HCT116 (cell line): ENCODE measurements at places on chromosomes 16 and 17. TPM values are rescaled to one million over a fixed set of nuclear protein-coding genes. Genes with fewer than 3 reads are reported as not detected.

HID1 gene
- 43.8 TPM for total RNA-seq

TP53TG3F gene
- not detected for total RNA-seq

DNA sequence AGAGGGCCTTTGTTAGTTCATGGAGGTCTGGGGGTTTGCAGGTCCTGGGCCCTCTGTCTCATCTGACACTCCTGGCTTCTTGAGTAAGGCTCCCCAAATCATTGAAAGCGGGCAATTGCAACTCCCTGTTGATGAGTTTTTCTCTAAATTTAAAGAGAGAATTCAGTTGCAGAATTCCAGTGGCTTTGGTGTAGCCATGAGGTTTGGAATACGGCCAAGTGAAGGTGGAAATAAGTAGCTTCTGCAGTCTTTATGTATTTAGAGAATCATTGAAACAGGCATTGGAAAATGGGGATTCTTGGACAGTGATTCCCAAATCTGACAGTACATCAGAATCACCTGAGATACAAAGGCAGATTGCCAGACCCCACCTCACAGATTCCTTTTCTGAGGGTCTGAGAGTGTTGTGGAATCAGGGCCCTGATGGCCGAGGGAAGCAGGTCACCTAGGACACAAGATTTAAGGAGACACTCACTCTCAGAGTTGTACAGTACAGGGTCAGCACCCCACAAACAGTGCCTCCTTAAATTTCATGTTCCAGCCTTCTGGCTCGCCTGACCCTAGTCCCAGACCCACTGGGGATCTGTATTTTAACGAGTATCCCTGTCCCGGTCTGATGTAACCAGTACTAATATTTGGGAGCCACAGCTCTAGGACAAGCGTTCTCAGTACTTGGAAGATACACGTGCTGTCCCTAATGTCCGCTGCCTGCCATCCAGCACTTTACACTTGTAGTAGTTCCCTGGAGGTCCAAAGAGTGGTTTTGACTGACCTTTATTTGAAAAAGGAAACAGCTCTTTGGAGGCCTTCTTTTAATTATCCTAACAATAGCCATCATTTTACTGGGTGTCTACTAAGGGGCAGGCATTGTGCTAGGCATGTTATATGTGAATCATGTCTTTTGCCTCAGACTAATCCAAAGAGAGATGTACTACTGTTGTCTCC lies 37.8 kb downstream of the YPEL2 start:
- no peak for DNase-seq

GRCh38 chr16:61763991-61764390 lies 272.2 kb downstream of the CDH8 start:
- DNase-seq, result no peak

MT1A gene
- total RNA-seq, result not detected

DNA sequence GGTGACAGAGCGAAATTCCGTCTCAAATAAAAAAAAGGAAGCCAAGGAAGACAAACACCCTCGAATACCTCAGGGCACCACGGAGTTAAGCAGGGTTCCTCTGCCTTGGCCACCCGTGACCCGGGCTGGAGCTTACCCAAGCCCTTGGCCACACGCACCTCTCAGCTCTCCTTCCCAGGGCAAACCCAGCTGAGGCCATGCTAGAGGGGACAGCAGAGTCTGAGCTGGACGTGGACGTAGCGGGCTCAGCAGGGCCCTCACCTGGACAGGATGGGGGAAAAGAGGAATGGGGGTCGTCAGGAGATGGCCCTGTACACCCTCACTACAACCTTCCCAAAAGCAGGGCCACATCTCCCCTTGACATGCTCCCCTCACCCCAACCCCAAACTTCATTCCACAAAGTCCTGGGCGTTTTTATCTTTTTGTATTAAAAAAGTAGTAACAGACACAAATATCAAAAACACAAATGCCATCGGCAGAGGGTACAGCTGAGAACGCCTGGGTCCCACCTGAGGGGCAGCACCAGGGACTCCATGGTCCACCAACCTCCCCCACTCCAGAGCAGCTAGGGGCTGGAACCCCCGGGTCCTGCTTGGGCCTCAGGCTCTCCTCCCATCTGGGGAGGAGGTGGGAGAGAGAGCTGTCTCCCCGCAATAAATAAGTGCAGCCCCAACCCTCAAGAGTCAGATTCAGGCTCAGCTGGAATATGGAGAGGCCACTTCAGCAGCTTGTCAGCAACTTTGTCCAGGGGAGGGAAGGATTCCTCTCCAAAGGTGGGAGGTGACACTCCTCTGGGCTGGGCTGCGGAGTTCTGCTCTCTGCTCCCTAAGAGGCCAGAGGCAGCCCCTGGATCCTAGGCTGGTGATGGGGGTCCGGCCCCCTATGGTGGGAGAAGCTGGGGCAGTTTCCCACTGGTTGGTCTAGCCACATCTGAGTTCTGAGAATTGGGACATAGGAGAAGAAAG lies 11.9 kb downstream of the PER1 start:
- no peak for DNase-seq

GRCh38 chr16:4723071-4723767 lies 10.9 kb downstream of the ANKS3 start:
- no peak for DNase-seq

GRCh38 chr17:50262001-50262794 lies 12.1 kb upstream of the TMEM92 start:
- no peak for DNase-seq

GRCh38 chr17:33769066-33769465 lies 476.0 kb upstream of the ASIC2 start:
- no peak for DNase-seq

SMIM36 gene
- 0.37 TPM for total RNA-seq

- no peak for DNase-seq
These were observed 55.2 kb downstream of the C16orf78 start for GRCh38 chr16:49428808-49429207.

DNA sequence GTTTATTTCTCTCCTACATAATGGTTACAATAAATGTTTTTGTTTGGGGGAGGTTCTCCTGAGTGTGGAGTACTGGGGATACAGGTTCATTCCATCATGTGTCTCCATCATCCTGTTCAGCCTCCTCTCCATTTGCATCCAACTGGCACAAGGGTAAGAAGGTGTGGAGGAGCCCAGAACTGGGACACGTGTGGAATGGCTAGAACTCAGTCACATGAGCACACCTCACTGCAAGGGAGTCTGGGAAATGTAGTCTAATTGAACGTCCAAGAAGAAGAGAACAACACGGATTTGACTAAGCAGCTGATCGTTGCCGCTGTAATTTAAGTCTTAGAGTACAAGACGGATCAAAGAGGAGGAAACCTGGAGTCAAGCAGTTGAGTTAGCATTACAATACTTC lies 6.1 kb downstream of the OR1A1 start:
- DNase-seq, result peak; percentile 31

DNA sequence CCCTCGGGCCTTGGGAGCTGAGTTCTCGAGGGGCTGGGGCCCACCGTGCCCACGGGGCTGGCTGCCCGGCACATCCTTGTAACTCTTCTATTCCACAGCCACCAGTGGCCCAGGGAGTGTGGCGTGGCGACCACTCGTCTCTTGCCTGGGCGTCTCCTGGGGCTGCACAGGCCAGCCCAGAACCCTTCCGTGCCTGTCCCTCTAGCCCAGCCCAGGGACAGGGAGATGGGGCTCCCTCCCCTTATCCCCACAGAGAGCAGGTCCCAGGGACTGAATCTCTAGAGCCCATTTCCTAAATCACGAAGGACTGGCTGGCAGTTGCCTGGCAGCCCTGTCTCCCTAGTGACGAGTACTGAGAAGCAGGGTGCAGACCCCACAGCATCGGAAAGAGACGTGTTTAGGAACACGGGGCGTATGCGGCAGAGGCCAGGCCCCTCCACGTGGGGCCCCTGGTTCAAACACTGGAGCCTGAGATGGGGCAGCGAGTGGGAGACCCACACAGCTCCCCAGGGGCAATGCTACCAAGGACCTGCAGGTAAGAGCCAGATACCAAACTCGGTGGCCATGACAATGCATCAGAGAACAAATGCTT lies 51.0 kb downstream of the TIMM22 start:
- DNase-seq, result no peak

GRCh38 chr16:9824200-9825068 lies 357.8 kb downstream of the GRIN2A start:
- DNase-seq, result no peak

CLDN6 gene
- total RNA-seq, result 0.49 TPM

GRCh38 chr16:12951392-12951791 lies 50.0 kb downstream of the SHISA9 start:
- DNase-seq, result no peak

- DNase-seq, result no peak
These were observed 41.2 kb downstream of the NFATC3 start for GRCh38 chr16:68126395-68126794.

NGFR gene
- total RNA-seq, result 6.1 TPM

- DNase-seq, result peak; percentile 54
These were observed 467.3 kb downstream of the KCNJ2 start for GRCh38 chr17:70636517-70637133.

DNA sequence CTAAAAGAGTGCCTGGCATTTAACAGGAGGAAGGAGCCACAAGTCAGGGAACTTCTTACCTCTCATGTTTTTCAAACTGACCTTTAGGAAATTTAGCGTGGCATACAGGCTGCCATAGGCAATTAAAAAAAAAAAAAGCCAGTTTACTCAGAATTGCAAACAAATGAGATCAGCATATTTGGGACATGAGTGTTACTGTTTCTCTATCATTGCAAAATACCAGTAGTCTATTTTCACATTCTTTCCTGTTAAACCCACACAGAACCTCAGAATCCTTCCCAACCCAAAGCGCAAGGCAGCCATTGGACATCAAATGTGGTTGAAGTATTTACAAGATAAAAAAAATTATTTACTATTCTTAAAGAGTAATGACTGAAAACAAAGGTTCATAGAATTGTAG lies 366.4 kb upstream of the DYNLRB2 start:
- no peak for DNase-seq

SHBG gene
- not detected for total RNA-seq

SDR42E2 gene
- 0.27 TPM for total RNA-seq

DNA sequence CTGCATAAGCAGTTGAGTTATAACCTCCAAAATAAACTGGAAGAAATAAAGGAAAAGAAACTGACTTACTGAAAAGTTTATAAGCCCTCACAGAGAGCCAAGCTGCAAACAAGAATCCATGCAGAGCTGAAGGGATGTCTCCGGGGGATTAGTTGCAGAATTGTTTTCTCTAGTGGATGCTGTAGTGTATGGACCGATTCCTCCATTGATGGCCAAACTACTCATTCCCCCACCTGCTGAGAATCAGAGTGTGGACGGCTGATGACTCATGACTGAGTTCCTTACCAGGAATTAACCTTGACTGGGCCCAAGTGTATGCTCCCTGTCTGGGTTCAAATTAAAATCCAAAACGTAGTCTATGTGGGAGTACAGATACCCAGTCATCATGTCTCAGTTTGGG lies 93.9 kb upstream of the CDH8 start:
- DNase-seq, result no peak

DNA sequence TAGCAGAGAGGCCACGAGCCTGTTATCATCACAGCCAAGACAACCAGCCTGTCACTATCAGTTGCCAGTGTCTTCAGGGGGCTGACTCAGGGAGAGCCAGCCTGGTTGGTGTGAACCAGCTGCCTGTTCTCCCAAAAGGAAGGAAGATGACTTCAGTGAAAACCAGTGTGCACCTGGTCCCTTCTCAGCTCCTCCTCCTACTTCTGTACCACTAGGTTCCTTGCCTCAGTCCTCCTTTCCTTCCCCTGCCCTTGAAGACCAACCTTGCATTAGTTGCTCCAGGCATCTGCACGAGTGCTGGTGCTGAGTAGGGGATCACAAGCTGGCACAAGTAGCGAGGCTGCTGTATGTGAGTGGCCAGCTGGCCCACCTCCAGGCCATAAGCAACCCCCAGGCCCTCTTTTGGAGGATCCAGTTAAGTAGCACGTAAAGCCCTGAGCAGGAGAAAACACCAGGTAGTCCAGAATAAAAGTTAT lies 8.5 kb downstream of the TUBG1 start:
- no peak for DNase-seq

DNA sequence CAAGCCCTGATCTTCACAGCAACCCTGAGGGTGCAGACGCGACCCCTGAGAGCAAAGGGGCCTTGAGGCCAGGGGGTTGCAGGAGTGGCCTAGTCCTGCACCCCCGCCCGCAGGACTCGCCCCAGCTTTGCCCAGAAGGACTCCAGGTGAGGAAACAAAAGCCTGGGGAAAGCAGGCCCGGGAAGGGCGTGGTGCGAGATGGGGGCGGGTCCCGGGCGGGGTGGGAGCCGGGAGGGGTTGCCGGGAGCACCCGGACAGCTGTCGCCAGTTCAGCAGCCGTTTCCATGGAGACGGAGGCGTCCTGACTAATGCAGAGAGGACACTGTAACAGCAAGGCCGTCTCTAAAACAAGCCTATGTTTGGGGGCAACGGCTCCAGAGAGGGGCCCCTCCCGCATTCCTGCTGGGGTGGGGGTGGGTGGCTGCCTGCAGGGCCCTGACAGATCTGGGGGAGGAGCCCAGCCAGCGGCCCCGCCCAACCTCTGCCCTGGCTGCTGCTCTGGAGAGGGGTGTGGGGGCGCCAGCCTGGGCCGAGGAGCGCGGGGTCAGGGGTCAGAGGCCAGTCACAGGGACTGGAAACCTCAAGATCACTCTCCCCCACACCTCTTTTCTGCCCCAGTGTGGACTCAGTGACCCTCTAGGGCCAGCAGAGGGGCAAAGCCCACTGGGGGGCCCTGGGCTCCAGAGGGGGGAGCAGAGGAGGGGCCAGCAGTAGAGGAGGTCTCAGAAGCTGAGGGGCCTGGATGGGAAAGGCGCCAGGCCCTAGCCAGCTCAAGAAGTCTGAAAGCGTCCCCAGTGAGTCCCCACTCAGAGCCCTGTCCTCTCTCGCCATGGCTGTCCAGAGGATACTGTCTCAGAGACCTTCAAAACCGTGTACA lies 3.1 kb upstream of the TPPP3 start:
- peak; percentile 71 for DNase-seq

DNA sequence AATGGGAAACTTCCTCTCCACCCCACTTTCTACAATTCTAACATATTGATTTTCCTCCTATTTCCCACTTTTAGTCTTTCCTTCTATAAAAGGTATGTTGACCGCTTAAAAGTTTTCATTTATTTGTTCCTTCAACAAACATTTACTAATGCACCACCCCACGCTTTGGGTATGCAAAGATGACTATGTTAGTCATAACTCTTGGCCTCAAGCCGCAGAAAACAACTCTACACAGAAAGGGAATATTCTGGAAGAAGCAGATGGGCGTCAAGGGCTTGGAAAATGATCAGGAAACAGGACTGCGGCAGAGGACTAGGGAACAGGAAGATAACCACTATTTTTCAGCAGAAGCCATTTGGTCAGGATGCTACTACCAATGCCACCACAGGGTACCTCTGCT lies 56.8 kb upstream of the FA2H start:
- DNase-seq, result no peak

MYL4 gene
- total RNA-seq, result 0.32 TPM

ZNF423 gene
- total RNA-seq, result 0.22 TPM

- no peak for DNase-seq
These were observed 37.8 kb downstream of the DCUN1D3 start for GRCh38 chr16:20862162-20862960.

GRCh38 chr16:49788986-49789385 lies 66.9 kb downstream of the ZNF423 start:
- no peak for DNase-seq

- DNase-seq, result no peak
These were observed 8.2 kb upstream of the CIITA start for GRCh38 chr16:10868596-10869469.

- peak; percentile 85 for DNase-seq
These were observed 175.3 kb downstream of the UTP18 start for GRCh38 chr17:51435641-51436091.

DNASE1L2 gene
- total RNA-seq, result 1.9 TPM
